Right kidney (tissue), 9 donors: ENCODE measurements at places on chromosomes 1 and 21.

- no peak for DNase-seq
These were observed 15.1 kb upstream of the FMO1 start for GRCh38 chr1:171233183-171233582.

GRCh38 chr1:54109129-54110090 is 43.4 kb downstream of the CDCP2 start:
- DNase-seq: no peak

- DNase-seq: no peak
These were observed 99.2 kb upstream of the BTG3 start for GRCh38 chr21:17711896-17712295.

- no peak for DNase-seq
These were observed 95.1 kb upstream of the ARHGEF16 start for GRCh38 chr1:3359351-3359750.

GRCh38 chr1:185400052-185400451 is 83.0 kb upstream of the IVNS1ABP start:
- DNase-seq: no peak

- DNase-seq: no peak
These were observed 9.0 kb upstream of the PLA2G2A start for GRCh38 chr1:19988267-19989006.

GRCh38 chr1:113930499-113931161 is 1.5 kb downstream of the HIPK1 start:
- DNase-seq: no peak

DNA sequence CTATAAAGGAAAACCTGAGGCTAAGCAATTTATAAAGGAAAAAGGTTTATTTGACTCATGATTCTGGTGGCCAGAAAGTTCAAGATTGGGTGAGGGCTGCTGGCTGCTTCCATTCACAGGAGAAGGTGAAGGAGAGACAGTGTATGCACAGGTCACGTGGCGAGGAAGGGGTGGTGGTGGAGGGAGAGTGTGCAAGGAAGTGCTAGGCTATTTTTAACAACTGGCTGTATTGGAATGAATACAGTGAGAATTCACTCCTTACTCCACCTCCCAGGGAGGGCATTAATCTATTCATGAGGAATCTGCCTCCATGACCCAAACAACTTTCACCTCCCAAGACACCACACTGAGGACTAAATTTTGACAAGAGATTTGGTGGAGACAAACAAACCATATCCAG is 51.0 kb downstream of the SYDE2 start:
- no peak for DNase-seq

DNA sequence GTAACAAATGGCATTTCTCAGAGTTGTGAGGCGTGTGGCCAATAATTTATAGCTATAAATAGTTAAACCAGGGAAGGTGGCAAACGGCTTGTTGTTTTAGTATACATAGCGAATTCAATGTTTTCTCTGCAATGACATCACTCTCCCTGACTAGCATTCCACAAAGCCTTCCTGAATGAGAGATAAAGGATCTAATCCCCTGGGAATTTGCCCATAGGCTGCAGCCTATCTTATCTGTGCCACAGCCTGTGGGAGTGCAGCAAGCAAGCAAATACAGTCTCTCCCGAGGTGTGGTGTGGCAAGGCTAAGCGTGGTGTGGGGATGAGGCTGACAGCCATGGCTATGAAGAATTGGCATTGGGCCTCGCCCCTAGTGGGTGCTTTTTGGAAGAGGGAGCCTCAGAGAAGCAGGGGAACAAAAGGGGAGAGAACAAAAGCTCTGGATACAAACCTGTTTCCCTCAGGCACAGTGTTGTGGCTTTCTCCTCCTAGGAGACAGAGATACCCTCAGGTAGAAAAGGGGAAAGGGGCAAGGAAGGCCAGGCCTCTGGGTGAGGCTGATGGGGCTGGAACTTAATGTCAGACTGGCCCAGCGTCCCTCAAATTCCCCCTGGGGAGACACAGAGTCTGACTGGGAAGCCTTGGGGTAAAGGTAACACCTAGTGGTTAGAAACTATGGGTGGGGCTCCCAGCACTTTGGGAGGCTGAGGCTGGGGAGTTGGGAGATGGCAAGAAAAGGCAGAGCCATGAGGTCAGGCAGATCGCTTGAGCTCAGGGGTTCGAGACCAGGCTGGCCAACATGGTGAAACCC is 8.9 kb downstream of the TAGLN2 start:
- DNase-seq: no peak

DNA sequence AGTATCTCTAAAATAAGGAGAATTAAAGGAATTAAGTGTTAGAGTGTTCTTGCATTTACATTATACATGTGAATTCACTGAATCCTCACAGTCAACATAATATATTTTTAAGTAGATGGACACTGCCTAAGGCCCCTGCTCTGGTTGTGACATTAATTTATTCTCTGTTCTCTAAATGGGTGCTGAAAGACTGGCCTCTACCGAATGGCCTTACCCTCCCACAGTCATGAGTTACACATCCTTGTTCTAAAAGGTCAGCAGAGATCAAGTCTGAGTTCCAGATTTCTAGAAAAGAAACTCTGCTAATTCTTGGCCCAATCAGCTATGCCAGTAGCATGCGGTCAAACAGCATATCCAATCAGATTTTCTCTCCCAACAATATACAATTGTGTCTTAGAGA is 193.2 kb downstream of the TM2D1 start:
- DNase-seq: no peak

- DNase-seq: no peak
These were observed 100.5 kb upstream of the SOD1 start for GRCh38 chr21:31558962-31559367.

DNA sequence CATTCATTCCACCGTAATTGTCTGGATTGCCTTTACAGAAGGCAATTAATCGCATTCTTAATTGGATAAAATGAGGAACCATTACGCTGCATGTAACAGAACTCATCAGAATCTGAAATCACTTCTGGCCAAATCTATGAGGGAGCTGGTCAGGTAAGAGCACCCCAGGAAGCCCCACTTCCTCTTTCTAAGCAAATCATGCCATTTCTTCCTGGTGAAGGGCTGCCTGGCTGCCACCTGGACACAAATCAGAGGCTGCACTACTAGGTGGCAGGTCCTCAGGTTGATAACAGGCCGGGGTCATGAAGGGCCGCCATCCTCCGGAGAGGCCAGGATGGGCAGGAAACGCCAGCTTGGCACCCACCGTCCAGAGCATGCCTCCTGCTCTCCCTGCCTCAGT is 73.7 kb downstream of the CAPZB start:
- DNase-seq: no peak
